DMS79 (cell line): ENCODE measurements at places on chromosomes 6 and 20.

- no peak for DNase-seq
Measured at GRCh38 chr6:1952740-1953360, 292.6 kb downstream of the GMDS start.

- DNase-seq, result no peak
Measured at GRCh38 chr20:5096463-5096862, 23.3 kb downstream of the PCNA start.

DNA sequence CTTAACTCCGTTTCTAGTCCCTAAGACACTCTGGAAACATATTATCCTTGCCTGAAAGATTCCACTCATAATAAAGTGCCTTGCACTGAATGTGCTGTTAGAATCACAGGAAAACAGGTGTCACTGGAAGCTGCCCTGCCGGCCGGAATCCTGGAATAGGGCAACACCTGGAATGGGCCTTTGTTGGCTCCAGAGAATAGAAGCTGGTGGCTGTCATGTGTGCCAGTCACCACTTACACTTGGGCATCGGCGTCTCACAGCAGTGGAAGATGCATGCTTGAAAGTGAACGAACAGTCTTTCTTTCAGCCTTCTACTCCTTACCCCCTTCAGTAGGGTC, 90.8 kb upstream of the AFDN start:
- DNase-seq, result no peak

- DNase-seq, result no peak
Measured at GRCh38 chr6:90294614-90294988, 2.0 kb downstream of the BACH2 start.

- DNase-seq, result peak; percentile 90
Measured at GRCh38 chr20:20362774-20363433, 5.0 kb upstream of the INSM1 start.

DNA sequence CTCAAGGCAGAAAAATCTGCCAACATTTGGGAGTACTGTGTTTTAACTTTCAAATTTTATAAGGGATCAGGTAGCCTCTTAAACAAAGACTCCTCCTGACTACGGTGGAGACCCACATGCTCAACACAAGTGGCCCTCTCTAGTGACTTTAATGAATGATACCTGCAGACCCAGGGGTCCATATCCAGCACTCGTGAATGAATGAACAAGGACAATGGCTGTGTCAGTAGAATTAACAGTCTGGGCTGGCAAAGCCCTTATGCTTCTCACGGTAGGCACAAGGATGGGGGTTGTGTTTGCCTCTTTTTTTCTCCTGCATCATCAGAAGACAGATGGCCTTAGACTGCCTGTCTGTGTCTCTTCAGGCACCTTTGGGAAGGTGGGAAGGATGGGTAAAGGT, 112.6 kb upstream of the TRAF3IP2 start:
- DNase-seq, result peak; percentile 38

GRCh38 chr6:54835176-54835575, 11.4 kb upstream of the FAM83B start:
- no peak for DNase-seq
